ENCODE measurements at places on chromosomes 16 and 17. TPM values are rescaled to one million over a fixed set of nuclear protein-coding genes. Genes with fewer than 3 reads are reported as not detected.

C16orf92 gene
- polyA plus RNA-seq: not detected

LRRC46 gene
- 0.30 TPM for polyA plus RNA-seq

GRCh38 chr16:85027349-85027957, at the start of gene KIAA0513:
TSS of gene KIAA0513 (plus strand) at chr16:85027795. CDS start at chr16:85067072, 39,277 bp downstream.
- DNase-seq: peak; percentile 69

- DNase-seq: no peak
Measured at GRCh38 chr17:31686495-31686894, 172.5 kb downstream of the COPRS start.

DNA sequence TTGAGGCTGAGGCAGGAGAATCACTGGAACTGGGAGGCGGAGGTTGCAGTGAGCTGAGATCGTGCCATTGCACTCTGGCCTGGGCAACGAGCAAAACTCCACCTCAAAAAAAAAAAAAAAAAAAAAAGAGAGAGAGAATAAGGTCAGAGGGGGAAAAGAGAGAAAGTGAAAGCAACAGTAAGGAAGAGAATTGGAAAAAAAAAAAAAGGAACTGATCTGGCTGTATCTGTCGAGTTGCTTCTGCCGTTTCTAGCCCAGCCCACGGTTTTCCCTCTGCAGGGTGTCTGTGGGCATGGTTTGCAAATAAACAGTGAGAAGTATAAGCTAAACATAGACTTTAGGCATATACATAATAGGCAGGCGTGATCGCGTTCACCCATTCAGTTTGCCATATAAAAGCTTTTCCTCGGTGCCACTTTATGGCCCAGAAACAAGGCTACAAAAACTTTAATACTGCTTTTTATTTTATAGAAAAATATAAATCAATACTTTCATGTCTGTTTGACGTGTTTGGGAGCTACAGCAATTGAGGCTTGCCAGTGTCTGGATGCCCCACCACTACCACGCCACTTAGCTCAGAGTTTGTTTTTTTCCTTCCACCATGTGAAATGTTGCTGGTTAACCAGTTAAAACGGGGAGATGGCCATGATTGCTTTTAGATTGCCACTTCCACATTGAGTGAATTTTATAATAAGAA, 436.7 kb downstream of the MAF start:
- no peak for DNase-seq
